ENCODE measurements at places on chromosomes 3 and 15.
A peak's percentile ranks its signal among the peaks of the same experiment; 100 is the strongest.

DNA sequence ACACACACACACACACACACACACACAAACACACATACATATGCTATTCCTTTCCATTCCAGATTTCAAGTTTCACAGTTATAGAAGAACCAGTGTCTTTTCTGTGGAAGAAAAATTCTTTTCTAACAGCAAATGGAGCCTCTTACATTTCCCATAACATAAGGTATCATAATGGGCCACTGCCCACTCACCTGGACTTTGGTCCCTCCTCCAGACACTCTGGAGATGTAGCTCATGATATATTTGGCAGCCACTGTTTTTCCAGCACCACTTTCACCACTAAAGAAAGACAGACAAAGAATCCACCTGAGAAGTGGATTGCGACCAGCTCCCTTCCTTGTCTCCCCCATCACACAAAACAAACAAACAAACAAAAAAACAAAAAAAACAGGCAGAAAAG is 29.8 kb downstream of the LDHAL6B start:
- no peak for DNase-seq

GRCh38 chr3:124885466-124886167 is 1.5 kb downstream of the ITGB5 start:
- DNase-seq, result no peak

GRCh38 chr3:157610876-157611535 is 107.8 kb upstream of the VEPH1 start:
- no peak for DNase-seq

DNA sequence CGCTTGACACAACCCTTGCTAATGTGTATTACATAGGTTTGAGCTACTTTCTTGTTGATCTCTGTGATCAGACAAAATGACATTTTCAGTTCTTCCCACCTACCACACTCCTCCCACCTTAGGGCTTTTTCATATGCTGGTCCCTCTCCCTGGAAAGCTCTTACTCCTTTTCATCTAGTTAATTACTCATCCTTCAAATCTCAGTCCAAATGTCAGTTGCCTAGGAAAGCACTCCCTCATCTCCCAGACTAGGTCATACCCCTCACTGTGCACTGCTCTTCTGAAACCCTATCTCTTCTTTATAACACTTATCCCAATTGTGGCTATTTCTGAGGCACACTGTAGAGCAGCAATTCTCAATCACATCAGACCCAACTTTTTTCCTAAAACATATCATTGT is 7.3 kb downstream of the ZNF106 start:
- DNase-seq, result no peak

DNA sequence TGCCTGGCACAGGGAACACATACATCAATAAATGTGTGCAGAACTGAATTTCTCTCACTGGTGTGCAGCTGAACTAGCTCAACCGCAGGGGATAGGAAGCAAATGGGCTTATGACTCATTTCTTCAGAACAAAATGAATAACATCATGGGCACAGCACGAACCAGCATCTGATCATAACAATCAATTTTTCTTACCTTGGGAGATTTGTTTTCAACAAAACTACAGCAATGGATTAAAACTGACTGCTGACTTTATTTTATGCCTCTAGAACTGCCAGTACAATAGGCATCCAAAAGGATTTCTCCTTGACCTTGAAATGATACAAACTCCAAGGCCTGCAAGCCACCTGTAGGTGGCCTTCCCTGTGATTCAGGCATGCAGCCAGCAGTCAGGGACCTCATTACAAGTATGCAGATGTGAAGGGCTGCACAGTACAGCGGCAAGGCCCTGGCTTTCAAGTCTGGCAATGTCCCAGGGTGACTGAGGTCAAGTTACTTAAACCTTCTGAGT is 26.1 kb downstream of the TAMM41 start:
- peak; percentile 28 for DNase-seq

DNA sequence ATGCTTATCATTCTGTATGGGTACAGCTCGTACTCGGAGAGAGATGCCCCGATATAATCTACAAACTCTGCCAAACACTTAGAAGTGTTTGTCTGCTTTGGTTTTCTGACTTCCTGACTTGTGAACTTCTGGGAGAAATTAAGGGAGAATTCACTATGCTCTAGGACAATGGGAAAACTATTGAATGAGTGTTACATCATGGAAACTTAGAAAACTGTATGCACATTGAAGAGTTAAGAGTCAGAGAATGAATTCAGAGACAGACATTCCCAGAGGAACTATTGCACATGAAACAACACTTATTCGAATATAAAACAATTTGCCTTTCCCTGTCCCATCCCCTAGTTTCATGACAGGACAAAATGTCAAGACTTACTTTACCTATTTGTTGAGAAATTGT is 57.8 kb downstream of the DTWD1 start:
- DNase-seq, result no peak

DNA sequence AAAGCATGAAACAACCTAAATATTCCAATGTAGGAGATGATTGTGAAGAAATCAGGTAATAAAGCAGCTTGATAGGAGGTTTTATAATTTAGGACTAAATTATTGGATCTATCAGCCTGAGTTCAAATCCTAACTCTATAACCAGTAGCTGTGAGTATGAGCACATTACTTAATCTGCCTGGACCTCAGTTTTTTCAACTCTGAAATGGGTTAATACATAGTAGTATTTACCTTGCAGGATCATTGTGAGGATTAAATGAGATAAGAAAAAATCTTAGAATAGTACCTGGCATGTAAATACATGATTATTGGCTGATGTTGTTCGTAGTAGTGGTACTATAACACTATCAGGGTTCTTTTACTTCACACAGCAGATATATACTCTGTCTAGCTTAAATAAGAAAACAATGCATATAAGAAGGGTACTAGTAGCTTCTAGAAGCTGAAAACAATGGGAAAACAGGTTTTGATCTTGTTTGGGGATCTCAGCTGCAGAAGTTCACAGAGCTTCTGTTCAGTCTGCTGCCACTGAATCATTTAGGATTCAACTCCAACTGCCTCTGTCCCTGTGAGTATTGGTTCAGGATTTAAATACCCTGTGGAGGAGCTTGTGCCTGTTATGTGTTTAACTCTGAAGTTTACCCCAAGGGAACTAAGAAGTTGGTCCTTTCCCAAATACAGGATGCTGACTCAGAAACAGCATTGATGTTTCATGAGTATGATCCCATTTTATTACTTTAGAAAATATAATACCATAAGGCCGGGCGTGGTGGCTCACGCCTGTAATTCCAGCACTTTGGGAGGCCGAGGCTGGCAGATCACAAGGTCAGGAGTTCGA is 34.2 kb downstream of the KAT2B start:
- DNase-seq, result no peak

- DNase-seq, result no peak
Measured at GRCh38 chr3:12689997-12690711, 26.2 kb upstream of the RAF1 start.

GRCh38 chr3:77746892-77747291 is 707.0 kb downstream of the ROBO2 start:
- DNase-seq, result no peak

DNA sequence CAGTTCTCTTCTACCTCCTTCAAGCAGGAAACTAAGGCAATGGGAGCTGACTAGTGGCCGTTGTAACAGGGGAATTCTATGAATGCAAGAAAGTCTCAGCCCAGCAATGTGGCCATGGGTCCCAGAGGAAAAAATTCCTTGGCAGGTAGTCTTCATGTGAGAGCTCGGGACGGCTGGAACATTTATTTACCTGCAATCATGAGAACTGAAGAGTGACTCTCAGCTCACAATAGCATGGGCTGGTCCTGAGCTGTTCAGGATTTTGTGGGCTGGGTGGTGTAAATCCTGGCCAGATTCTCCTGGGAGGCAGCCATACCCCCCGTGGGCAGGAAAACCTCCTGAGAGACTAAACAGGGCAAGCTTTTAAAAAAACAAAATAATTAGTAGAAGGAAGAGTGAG is 330.3 kb upstream of the CTNNB1 start:
- no peak for DNase-seq

DNA sequence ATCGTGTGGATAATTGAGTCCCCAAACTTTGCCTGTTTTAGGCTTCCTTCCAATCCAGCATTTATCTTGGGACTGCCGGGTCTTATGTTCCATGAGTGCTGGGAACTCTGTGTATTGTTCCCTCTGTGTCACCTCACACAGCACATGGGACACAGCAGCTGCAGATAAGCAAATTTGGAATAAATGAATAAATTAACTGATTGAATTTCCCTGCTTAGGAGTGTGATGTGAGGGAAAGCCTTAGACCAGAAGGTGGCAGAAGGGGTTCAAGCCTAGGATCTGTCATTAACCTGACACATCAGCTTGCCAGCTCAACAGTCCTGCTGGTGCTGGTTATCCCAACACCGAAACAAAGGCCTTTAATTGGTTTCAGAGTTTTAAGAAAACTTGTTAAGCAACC is 114.3 kb downstream of the OXSM start:
- no peak for DNase-seq

- DNase-seq, result no peak
Measured at GRCh38 chr3:89116476-89116875, 9.1 kb downstream of the EPHA3 start.

- no peak for DNase-seq
Measured at GRCh38 chr3:56132762-56133161, 335.5 kb downstream of the ERC2 start.

All from GM10248 (cell line).